SIG-M5 (cell line): ENCODE measurements at places on chromosomes 12 and 14.

- DNase-seq = no peak
These were observed 5.5 kb downstream of the LUM start for GRCh38 chr12:91105807-91106206.

GRCh38 chr14:94128216-94128839 is 1.1 kb downstream of the IFI27L2 start:
- no peak for DNase-seq

DNA sequence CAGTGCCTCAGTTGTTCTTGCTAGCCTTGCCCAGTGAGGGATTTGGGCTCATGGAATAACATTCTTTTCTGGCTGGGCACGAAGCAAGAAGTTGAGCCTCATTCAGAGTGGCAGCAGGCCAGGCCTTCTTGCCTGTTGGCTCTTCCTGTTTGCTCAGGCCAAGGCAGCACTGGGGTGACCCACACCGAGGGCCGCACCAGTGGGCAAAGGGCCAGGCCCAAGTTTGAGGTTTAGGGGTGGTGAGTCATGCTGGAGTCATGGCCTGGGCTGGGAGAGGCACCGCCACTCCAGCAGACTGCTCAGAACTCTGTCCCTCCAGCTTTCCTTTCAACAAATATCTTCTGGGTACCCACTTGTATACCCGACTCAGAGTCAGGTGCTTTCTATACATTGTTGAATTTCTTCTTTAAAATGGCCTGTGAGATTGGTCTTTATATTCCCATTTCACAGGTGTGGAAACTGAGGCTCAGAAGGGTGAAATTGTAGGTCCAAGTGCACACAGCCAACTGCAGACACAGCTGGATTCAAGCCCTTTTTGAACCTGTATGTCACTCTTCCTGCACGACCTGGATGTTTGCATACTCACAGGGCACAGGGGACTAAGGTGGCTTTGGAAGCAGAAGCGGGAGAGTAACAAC is 279.4 kb downstream of the FOXN3 start:
- DNase-seq = no peak

GRCh38 chr12:110282300-110282860 is 1.3 kb downstream of the ATP2A2 start:
- no peak for DNase-seq

GRCh38 chr12:65827827-65828231 is 3.5 kb downstream of the HMGA2 start:
- no peak for DNase-seq

DNA sequence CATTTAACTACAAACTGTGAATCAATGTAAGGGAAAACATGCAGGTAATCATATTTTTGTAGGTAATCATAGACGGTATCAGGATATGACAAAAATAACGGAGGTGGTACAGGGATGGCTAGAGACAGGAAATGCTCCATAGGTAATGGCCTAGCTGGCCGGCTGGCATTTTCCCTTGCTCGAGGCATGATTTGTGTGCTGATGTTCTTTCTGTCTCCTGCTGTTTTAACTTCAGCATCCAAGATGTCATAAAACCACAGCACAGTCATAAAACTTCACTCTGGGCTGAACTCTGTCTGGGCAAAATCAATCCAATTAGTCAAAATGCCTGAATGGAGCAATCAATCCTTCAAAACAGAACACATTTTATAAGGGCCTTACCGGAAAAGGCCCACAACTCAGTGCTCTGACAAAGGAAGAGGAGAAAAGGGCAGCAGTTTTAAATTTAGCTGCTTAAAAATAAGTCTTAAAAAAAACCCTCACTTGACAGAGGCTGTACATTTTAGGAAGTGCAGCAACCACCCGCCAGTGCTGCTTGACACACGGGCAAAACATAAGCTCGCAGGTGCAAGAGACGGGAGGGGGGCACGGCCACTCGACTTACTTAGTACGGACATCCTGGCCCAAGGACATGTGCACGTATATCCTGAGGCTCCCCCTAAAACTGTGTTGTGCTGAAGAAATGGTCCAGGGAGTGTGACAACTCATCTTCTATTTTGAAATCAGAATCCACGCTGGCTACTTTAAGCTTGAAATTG is 40.5 kb upstream of the GPR68 start:
- DNase-seq = no peak

- DNase-seq = no peak
These were observed 96.1 kb downstream of the TSHR start for GRCh38 chr14:81051547-81051946.

DNA sequence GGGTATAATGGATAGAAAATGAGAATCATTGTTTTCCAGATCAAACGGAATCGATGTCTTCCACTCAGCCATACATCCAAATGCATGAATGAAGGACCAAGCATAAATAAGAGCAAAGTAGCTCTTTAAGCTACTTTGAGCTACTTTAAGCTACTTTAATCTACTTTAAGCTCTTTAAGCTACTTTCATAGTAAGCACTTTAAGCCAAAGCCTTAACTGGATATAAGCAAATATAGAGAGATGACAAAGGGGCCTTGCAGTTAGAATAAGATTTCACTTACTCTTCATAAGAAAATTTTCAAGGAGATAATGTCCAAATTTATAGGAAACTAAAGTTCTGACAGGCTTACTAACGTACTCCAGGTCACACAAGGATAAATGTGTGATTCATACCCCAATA is 355.6 kb upstream of the KITLG start:
- no peak for DNase-seq

GRCh38 chr14:99605299-99605961 is 1.4 kb upstream of the CCDC85C start:
- no peak for DNase-seq

- DNase-seq = no peak
These were observed 47.7 kb downstream of the GNG2 start for GRCh38 chr14:51908086-51908485.

- DNase-seq = no peak
These were observed 35.5 kb downstream of the TSPAN11 start for GRCh38 chr12:30962047-30962446.

- no peak for DNase-seq
These were observed 47.4 kb downstream of the SUSD6 start for GRCh38 chr14:69658664-69659261.

- no peak for DNase-seq
These were observed 20.6 kb upstream of the SPATA7 start for GRCh38 chr14:88364710-88365413.

GRCh38 chr12:114254998-114255397 is 150.9 kb downstream of the TBX5 start:
- no peak for DNase-seq

DNA sequence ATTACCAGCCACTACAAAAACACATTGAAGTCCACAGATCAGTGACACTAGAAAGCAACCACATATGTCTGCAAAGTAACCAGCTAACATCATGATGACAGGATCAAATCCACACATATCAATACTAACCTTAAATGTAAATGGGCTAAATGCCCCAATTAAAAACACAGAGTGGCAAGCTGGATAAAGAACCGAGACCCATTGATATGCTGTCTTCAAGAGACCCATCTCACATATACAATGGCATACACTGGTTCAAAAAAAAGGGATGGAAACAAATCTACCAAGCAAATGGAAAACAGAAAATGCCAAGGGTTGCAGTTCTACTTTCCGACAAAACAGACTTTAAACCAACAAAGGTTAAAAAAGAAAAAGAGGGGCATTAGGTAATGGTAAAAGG is 307.7 kb downstream of the GPHN start:
- no peak for DNase-seq
